G401 (cell line): ENCODE measurements at places on chromosomes 4 and X. TPM values are rescaled to one million over a fixed set of nuclear protein-coding genes. Genes with fewer than 3 reads are reported as not detected.

The LNX1 gene
- total RNA-seq = 0.31 TPM in 1 of 2 replicates, not detected in the other

The CXCL6 gene
- not detected in 2 replicates for total RNA-seq

The USP27X gene
- total RNA-seq = 0.44 and 1.4 TPM in 2 replicates

The PPEF2 gene
- not detected in 2 replicates for total RNA-seq

The FAM53A gene
- 4.0 and 24.1 TPM in 2 replicates for total RNA-seq

The SSX2 gene
- total RNA-seq = not detected in 2 replicates

The CYP2U1 gene
- total RNA-seq = 2.7 and 3.9 TPM in 2 replicates

The TKTL2 gene
- total RNA-seq = not detected in 2 replicates

The TDO2 gene
- total RNA-seq = 29.7 and 45.9 TPM in 2 replicates

The ADRA2C gene
- total RNA-seq = 7.9 and 11.7 TPM in 2 replicates

The UGT2B17 gene
- total RNA-seq = not detected in 2 replicates

The PDE5A gene
- 0.06 and 0.75 TPM in 2 replicates for total RNA-seq

The NLGN3 gene
- total RNA-seq = 0.31 TPM in 1 of 2 replicates, not detected in the other

The INPP4B gene
- total RNA-seq = 62.1 and 70.7 TPM in 2 replicates

The NXF3 gene
- not detected in 2 replicates for total RNA-seq

The ATP8A1 gene
- 2.1 and 9.2 TPM in 2 replicates for total RNA-seq

The SULT1B1 gene
- total RNA-seq = not detected in 2 replicates

The EFNB1 gene
- total RNA-seq = 9.2 and 11.2 TPM in 2 replicates

The KCTD8 gene
- 0.12 TPM in 1 of 2 replicates, not detected in the other for total RNA-seq

The CASK gene
- 13.1 and 43.2 TPM in 2 replicates for total RNA-seq

The TEX11 gene
- not detected in 2 replicates for total RNA-seq

The ARX gene
- 0.20 TPM in 1 of 2 replicates, not detected in the other for total RNA-seq

The MGARP gene
- total RNA-seq = not detected in 2 replicates

The TCP11X2 gene
- not detected in 2 replicates for total RNA-seq
